ENCODE measurements at places on chromosomes 6 and 20.

- no peak overlapping the region for H3K27ac ChIP-seq
- H3K4me1 ChIP-seq: peaks cover 15% of the 10 kb centered on the region
- peak; percentile 77 for DNase-seq
- no peaks in the 10 kb centered on the region for H3K27me3 ChIP-seq
- H3K36me3 ChIP-seq: no peaks in the 10 kb centered on the region
Observed at GRCh38 chr6:163585932-163586437, 171.5 kb downstream of the QKI start.

- no peaks in the 10 kb centered on the region for H3K27me3 ChIP-seq
- DNase-seq: no peak
- H3K36me3 ChIP-seq: no peaks in the 10 kb centered on the region
- H3K27ac ChIP-seq: peak overlapping the region; percentile 5
Observed at GRCh38 chr6:20805021-20805420, 270.8 kb downstream of the CDKAL1 start.

DNA sequence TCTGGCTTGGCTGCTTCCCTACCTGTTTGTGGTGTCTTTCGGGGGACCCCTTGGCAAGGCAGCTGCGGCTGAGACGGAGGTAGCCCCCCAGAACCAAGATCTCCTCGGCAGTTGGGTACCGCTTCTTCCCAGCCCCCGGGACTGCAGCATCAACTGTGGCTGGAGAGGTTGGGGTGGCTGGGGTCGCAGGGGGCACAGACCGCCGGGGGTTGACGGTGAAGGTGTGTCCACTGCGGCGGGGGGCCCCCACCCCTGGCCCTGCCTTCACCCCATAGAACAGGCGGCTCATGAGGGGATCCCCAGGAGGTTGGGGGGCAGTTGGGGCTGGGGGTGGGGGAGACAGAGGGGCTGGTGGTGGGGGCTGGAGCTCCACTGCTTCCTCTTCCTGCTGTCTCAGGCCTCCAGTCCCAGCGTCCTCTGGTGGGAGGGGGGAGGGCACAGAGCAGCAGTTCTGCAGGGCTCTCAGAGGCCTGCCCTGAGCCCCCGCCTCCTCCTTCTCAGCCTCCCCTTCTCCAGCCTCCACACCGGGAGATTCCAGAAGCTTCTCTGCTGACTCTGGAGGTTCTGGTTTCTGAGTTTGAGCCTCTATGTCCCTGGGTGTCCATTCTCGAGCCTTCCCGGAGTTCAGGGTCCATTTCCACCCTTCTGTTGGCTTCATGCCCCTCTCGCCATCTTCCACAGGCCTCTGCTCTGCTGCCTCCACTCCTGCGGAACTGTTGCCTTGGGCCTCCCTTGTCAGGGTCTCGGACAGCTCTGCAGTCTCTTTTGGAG is 1.9 kb downstream of the PPP1R18 start:
- peaks cover 60% of the 10 kb centered on the region for H3K4me1 ChIP-seq
- H3K27me3 ChIP-seq: no peaks in the 10 kb centered on the region
- peak; percentile 71 for DNase-seq
- peaks cover 12% of the 10 kb centered on the region for H3K36me3 ChIP-seq

GRCh38 chr6:4180652-4181255 is 45.4 kb upstream of the ECI2 start:
- no peak overlapping the region for H3K27ac ChIP-seq
- no peaks in the 10 kb centered on the region for H3K4me1 ChIP-seq
- DNase-seq: no peak
- no peaks in the 10 kb centered on the region for H3K36me3 ChIP-seq
- H3K4me3 ChIP-seq: no peak overlapping the region

DNA sequence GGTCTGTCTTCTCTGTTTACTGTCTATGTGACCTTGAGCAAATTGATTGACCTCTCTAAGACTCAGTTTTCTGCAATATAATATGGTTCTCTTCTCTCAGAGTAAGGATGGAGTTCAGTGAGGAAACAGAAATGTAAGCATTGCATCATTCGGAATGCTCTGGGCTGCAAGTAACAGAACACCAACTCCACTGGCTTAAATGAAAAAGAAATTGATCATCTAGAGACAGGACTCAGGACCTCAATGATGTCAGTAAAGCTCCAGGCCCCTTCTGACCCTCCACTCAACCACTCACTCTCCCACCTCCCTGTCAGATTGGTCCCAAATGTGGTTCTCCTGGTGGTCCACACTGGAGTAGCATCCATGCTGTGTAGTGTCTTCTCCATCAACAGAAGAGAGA is 31.9 kb downstream of the FAM110A start:
- H3K36me3 ChIP-seq: no peaks in the 10 kb centered on the region
- no peak overlapping the region for H3K27ac ChIP-seq
- DNase-seq: no peak
- no peak overlapping the region for H3K4me3 ChIP-seq

DNA sequence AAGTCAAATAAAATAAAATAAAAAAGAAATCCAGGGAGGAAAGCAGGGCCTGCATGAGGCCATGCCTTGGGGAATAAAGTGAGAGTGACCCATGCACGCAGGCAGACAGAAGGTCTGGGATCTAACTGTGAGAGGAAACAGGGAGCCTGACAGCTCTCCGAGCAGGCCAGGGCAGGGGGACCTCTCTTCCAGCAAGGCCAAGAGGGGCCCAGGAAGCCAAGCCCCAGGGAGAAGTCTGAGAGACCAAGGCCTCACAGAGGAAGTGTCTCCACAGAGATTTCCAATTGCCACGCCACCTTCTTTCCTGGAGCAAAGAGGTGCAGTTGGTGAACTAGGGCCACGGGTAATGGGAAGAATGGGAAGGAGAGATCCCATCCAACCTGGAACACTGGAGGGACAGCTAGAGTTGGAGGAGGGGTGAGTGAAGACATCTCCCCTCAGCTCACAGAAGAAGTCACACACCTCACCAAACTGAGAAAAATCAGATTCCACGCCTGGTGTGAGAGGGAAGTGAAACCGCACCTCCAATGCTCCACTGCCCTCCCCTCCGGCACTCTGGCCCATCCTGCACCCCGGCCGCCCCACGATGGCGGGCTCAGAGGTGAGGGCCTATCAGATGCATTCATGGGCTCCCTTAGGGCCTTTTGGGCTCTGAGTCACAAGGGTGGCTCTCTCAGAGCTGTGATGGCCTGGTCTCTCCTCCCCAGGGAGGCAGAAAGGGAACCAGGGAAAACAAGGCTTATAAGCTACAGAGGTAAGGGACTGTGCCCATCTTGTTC is 25.1 kb upstream of the TAF8 start:
- no peaks in the 10 kb centered on the region for H3K4me1 ChIP-seq
- H3K36me3 ChIP-seq: no peaks in the 10 kb centered on the region
- no peaks in the 10 kb centered on the region for H3K27me3 ChIP-seq
- no peak overlapping the region for H3K27ac ChIP-seq

DNA sequence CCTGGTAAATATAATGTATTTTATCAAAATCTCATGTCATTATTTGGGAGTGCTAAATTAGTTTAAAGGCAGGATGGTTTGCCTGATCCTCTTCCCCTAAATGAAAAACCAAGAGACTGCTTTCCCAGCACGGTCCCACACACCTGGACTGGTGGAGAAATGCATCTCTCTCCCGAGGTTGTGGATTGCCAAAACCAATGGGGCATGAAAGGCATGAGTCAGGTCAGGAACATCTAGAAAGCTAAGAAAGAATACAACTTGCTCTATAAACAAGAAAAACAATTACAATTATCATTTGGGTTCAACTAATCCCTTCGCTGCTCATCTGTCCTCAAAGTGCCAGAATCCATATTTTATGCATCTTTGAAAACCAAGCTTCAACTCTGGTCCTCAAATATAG is 308.3 kb upstream of the IRAK1BP1 start:
- no peak for DNase-seq
- H3K4me1 ChIP-seq: no peaks in the 10 kb centered on the region
- no peak overlapping the region for H3K27ac ChIP-seq
- no peak overlapping the region for H3K4me3 ChIP-seq
- no peaks in the 10 kb centered on the region for H3K36me3 ChIP-seq
- no peaks in the 10 kb centered on the region for H3K27me3 ChIP-seq

GRCh38 chr20:35011589-35012226 is 56.0 kb downstream of the MYH7B start:
- peaks cover 83% of the 10 kb centered on the region for H3K36me3 ChIP-seq
- H3K4me3 ChIP-seq: no peak overlapping the region
- no peaks in the 10 kb centered on the region for H3K4me1 ChIP-seq
- no peak for DNase-seq

- H3K4me1 ChIP-seq: peaks cover 12% of the 10 kb centered on the region
- no peak for DNase-seq
- no peaks in the 10 kb centered on the region for H3K36me3 ChIP-seq
- no peaks in the 10 kb centered on the region for H3K27me3 ChIP-seq
- no peak overlapping the region for H3K4me3 ChIP-seq
Observed at GRCh38 chr6:55882718-55883569, 7.6 kb upstream of the BMP5 start.

DNA sequence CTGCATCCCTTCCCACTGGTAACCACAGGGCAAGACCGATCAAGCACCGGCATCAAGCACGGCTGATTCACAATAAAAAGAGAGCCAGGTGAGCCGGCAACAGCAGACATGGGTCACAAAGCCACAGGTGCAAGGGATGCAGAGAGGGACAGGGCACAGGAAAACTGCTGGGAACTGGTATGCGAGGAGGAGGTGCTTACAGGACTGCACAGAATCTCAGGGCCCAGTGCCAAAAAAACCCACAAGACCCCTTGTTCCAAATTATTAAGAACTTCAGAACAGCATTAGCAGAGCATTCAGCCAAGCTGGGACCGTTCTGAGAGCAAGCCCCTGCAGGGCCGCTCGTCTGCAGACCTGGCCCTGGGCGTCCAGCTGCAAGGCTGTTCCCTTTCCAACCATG is 35.4 kb downstream of the BFSP1 start:
- H3K4me1 ChIP-seq: peaks cover 4% of the 10 kb centered on the region
- H3K36me3 ChIP-seq: no peaks in the 10 kb centered on the region
- DNase-seq: no peak
- no peaks in the 10 kb centered on the region for H3K27me3 ChIP-seq

- H3K27me3 ChIP-seq: no peaks in the 10 kb centered on the region
- H3K36me3 ChIP-seq: peaks cover 66% of the 10 kb centered on the region
- no peak for DNase-seq
Observed at GRCh38 chr20:3003416-3003815, 40.0 kb upstream of the GNRH2 start.

- H3K4me3 ChIP-seq: no peak overlapping the region
- DNase-seq: no peak
- no peaks in the 10 kb centered on the region for H3K36me3 ChIP-seq
- no peak overlapping the region for H3K27ac ChIP-seq
Observed at GRCh38 chr20:32674362-32674789, 635 bp upstream of the C20orf203 start.

DNA sequence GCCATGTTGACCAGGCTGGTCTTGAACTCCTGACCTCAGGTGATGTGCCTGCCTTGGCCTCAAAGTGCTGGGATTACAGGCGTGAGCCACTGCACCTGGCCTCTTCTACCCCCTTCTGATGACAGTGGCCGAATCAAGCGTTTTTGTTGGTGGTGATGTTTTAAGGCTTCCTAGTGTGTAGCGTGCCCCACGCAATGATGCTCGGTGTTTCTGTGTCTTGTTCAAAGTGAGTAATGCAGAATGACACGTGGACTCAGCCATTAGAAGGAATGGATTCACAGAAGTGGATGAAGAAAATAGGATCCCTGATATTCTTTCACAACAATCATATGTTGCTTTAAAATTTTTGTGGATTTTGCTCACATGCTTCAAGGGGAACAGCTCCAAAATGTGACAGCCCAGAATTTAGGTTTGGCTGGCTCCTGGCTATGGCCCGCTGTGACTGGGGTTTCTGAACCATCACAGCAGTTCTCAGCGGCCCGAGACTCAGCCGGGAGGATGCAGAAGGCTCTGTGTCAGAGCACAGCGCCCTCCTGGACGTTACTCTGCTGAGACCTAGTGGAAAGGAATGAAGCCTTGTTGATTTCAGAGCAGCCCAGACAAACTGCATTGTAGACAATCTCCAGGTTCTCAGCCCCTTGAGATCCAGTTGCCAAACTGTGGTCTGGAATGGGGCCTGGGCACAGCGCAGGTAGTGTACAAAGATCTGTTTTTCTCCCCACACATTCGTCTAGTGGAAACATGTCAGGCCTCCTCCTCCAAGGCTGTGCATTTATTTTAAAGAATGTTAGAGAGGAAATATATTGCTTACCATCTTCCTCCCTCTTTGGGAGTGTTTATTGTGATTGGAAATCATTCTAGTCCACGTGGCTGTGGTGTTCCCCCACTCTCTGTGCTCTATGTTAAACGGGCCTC is 57.6 kb upstream of the TIAM2 start:
- H3K4me1 ChIP-seq: peaks cover under 1% of the 10 kb centered on the region
- no peaks in the 10 kb centered on the region for H3K36me3 ChIP-seq
- no peak for DNase-seq
- H3K27ac ChIP-seq: no peak overlapping the region
- no peak overlapping the region for H3K4me3 ChIP-seq
- no peaks in the 10 kb centered on the region for H3K27me3 ChIP-seq

- no peaks in the 10 kb centered on the region for H3K4me1 ChIP-seq
- H3K36me3 ChIP-seq: no peaks in the 10 kb centered on the region
- no peak overlapping the region for H3K4me3 ChIP-seq
Observed at GRCh38 chr20:7728338-7728737, 211.9 kb downstream of the HAO1 start.

GRCh38 chr6:109852713-109853112 is 125.4 kb upstream of the GPR6 start:
- H3K27me3 ChIP-seq: no peaks in the 10 kb centered on the region
- H3K4me3 ChIP-seq: no peak overlapping the region
- no peak overlapping the region for H3K27ac ChIP-seq
- DNase-seq: no peak
- H3K4me1 ChIP-seq: no peaks in the 10 kb centered on the region
- no peaks in the 10 kb centered on the region for H3K36me3 ChIP-seq

DNA sequence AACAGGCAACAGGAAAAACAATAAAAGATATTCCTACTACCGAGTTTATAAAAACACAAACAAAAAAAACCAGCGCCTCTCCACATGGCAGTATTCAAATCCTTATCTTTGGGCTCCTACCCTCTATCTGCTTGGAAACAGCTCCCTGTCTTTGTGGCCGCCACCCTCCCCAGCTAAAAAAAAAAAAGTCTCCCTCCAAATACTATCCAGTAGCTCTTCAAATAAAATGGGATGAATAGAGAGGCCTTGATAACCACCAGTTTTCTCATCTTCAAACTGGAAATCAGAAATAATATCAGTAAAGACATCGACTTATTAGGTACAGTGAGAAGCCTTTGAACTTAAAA is 96.2 kb downstream of the PSMG4 start:
- H3K4me1 ChIP-seq: no peaks in the 10 kb centered on the region
- no peak overlapping the region for H3K4me3 ChIP-seq
- peak overlapping the region; percentile 81 for H3K27ac ChIP-seq
- DNase-seq: no peak
